Stimulated activated CD4-positive, alpha-beta T cell treated with anti-CD3 and anti-CD28 coated beads, Interleukin-1b, Interleukin-23, amount 100 ng/mL, for 1 hour (primary cell): ENCODE measurements at places on chromosomes 1 and 21.

DNA sequence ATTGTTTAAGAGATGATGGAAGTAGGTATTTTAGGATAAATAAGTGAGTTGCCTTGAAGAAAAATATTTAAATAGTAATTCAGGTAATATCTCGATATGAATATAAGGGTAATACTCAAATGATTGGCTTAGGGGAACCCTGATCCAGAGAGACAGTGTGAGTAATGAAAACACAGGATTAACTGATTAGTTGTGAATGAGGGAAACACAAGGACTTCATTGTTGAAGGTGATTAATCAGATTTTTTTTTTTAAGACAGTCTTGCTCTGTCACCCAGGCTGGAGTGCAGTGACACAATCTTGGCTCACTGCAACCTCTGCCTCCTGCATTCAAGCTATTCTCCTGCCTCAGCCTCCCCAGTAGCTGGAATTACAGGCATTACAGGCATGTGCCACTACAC is 12.7 kb downstream of the SLC25A33 start:
- DNase-seq = no peak

GRCh38 chr1:111658622-111659021 is 39.0 kb downstream of the RAP1A start:
- DNase-seq = no peak

- no peak for DNase-seq
Measured at GRCh38 chr1:17233675-17234320, 15.1 kb upstream of the PADI3 start.

DNA sequence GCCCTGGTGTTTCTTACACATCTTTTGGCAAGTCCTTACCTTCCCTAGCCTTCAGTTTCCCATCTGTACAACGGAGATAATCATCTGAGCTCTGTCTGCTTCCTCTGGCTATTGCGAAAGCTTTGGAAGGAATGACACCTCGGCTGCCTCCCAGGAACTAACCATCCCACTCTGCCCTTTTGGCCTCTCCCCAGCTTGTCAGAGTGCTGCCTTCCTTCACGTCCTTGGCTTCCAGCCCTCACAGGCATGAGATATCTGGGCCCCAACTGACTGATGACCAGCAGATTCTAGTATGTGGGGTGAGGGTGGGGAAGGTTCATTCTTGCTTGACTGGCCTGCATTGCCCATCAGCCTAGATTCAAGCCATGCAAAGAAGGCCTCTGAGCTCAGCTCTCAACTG is 253.1 kb upstream of the FGGY start:
- DNase-seq = no peak

GRCh38 chr1:109904105-109904817 is 6.4 kb upstream of the CSF1 start:
- DNase-seq = no peak

DNA sequence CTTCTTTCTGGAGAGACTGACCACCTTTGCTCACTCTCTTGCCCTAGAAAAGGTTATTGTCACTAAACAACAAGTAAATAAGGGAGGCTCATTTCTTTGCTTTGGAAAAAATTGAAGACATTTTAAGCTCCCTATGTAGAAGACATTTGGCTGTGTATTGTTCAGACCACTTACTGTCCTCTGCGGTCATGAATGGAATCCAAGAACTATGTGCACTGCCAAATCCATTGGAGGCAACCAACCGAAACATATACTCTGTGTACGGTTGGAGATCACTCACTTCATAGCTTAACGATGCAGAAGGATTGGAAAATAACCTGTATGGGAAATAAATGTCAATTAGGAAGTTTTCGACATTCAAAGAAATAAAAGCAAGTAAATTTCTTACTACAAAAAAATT is 332.8 kb downstream of the KCTD3 start:
- DNase-seq = no peak

DNA sequence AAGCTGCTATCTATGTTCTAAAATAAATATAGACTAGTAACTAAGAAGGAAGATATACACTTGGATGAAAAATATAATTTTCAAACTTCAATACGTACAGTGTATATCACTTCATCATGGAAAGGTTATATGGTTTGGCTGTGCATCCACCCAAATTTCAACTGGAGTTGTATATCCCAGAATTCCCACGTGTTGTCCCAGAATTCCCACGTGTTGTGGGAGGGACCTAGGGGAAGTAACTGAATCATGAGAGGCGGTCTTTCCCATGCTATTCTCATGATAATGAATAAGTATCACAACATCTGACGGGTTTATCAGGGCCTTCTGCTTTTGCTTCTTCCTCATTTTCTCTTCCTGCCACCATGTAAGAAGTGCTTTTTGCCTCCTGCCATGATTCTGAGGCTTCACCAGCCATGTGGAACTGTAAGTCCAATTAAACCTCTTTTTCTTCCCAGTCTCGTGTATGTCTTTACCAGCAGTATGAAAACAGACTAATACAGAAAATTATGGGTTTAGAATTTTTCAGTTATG is 10.7 kb downstream of the NEGR1 start:
- no peak for DNase-seq

DNA sequence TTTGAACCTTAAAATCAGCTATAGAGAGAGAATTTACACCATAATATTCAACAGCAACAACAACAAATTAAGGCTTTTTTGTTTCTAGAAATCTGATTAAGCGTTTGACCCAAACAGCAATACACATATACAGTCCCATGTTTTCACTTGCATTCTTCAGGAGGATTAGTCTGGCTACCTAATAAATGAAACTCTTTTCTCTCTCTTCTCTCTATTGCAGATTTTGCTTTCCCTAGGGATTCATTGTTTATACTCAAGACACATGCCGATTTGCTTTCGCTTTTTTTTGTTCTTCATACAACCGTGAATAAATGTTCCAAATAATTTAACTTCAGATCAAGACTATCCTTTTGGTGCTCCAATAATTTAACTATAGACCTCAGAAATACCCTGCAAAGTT is 162.4 kb upstream of the PTBP2 start:
- DNase-seq = no peak
